ENCODE measurements at places on chromosomes 3 and 15.

- no peak for DNase-seq
These were observed 67.9 kb upstream of the KY start for GRCh38 chr3:134718726-134719125.

- no peak for DNase-seq
These were observed 31.0 kb downstream of the FGD5 start for GRCh38 chr3:14849638-14850230.

DNA sequence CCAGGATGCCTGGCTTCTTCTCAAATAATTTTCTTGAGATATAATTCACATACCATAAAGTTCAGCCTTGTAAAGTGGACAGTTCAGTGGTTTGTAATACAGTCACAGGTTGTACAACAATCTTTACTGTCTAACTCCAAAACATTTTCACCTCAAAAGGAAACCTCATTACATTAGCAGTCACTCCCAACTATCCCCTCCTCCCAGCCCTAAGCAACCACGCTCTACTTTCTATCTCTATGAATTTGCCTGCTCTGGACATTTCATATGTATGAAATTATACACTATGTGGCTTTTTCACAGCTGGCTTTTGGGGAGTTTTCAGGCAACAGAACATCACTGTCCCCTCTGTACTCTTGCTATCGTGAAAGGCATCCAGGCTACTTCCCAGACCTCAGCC is 17.5 kb downstream of the TGM5 start:
- DNase-seq: no peak

GRCh38 chr3:173371848-173372487 is 25.6 kb upstream of the NLGN1 start:
- DNase-seq: no peak

GRCh38 chr3:8266730-8267131 is 234.9 kb upstream of the LMCD1 start:
- no peak for DNase-seq

- no peak for DNase-seq
These were observed 1497.6 kb downstream of the OTOL1 start for GRCh38 chr3:162994165-162994564.

DNA sequence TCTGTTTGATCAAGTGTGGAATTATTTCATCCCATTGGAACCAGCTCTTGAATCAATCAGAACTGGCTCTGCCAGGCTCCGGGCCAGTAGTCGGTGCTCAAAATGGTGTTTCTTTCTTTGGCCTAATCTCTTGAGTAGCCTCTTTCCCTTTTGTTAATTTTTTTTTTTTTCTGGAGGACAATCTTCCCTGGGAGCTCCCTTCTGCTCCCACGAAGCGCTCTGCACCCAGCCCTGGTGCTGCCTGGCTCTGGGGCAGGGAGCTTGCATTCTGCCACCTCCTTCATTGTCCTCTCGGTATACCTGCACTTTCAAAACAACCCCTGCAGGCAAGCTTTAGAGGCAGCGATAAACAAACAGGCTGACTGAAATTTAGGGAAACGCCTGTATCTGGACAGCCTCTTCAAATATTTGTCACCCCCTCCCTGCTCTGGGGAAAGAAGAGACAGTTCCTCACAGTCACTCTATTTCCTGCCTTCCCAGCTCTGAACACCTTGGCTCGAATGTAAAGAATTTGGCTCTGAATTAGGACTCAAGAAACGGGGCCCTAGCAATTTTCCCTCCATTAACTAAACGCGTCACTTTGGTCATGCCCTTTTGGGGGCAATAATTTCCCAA is 1.1 kb upstream of the THSD4 start:
- no peak for DNase-seq

- no peak for DNase-seq
These were observed 108.9 kb upstream of the BNIP2 start for GRCh38 chr15:59797756-59798604.

DNA sequence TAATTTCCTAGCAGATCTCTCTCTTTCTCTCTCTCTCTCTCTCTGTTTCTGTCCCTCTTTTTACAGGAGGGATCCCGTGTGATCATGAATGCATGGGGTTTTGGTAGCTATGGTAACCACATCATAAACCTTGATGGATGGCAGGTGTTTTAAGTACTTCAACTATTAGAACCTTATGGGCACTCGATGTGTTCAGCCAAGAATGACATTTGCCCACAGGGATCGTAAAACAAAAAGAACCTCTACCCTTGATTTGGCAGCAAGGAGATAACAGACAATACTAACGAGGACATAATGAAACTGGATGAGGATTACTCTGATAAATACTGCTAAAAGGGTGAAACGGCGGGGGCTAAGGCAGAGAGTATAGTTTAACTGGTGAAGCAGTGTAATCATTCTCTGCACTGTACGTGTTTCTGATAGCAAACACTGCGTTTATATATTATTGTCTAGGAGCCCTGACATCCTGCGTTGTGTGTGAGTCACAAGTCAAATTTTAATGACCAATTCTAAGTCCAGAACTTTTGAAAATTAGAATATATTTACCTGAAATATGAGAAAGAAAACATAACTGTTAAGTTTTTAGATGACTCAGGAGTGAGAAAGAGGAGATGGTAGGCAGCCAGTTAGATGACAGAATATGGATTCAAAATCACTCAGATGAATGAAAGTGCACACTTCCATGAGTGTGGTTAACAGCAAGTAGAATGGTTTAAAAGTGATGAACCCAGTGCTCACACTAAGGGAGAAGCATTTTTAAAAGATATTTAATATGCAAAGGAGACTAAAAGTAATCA is 80.3 kb downstream of the OTOL1 start:
- no peak for DNase-seq

DNA sequence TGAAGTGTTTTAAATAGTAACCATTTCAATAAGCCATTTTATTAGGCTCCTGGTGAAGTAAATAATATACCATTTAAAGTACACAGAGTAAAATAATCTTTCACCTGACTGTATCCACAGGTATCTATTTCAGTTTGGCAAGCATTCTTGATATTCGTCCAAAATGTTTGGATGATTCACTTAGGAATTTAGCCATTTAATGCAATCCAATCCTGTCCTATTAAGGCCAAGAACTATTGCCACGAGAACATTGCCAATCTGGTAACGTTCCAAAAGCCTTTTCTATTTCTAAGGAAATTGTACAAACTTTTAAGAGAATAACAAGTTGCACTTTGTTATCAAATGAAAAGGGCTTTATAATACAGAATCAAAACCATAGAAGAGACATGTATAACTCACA is 209.8 kb upstream of the THRB start:
- no peak for DNase-seq

GRCh38 chr3:87288446-87288845 is 12.1 kb upstream of the POU1F1 start:
- no peak for DNase-seq

DNA sequence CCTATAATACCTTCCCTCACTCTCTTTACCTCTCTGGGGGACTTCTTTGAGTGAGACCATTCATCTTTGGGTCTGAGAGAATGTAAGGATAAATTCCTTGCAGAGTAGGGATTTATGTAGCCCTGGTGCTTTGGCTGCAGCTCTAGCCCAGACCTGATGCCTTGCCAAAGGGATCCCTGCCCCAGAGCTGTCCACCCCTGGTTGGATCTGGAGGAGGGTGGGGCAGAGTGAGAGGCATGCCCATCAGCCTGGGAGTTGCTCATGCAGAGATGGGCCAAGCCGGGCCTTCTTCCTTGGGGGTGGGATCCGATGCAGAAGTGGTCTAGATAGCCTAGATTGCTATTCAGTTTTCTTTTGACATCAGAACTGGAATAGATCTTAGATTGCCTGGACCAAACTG is 31.5 kb downstream of the RTP1 start:
- DNase-seq: no peak

DNA sequence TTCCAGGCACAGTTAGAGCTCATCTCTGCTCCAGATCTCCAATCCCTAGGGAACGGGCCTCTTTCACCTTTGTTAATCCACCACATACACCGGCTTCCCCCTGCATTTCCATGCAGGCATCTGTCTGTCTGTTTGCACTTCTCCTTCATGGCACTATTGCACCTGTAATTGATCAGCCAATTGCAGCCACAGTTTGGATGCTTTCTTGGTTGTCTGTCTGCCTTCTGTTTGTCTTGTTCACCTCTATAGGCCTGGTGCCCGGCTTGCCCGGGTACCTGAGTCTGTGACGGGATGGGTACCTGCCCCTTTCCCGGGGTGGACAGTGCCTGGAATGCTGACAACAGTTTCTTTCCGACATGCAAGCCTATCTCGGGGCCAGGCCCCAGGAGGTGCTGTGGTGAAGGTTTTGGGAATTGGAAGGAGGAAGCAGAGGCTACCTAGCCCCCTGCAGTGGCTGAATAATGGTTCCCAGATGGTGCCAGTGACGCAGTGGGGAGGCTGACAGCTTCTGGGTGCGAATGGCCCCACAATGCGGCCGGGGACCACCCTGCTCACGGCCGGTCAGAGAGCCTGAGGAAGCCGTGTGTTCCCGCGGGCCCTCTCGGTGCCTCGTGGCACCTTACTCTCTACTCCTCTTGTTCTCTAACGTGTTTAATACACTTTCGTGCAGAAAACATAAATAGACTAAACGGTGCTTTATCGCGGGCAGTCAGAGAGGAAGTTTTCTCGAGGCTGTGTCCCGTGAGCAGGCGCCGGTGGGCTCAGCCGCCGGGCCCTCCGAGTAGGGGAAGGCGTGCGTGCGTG is 31.3 kb upstream of the RAB6B start:
- no peak for DNase-seq

GRCh38 chr3:49785565-49786356 is 581 bp downstream of the IP6K1 start:
- DNase-seq: peak; percentile 45

DNA sequence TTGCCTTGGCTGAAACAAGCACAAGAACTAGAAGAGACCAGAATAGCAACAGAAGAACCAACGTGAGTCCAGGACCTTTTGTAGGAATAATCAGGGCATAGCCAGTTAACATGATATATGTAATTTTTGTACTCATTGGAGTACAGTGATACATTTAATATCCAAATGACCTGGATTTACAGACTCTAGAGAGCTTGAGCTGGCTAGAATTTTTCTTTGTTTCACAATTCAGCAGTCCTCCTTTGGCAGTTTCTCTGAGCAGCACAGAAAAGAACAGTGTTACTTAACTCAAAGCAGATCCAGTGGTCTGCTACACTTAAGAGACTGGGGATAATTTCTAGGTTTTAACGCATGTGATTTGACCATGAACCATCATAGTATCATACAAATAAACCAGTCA is 245.7 kb downstream of the ADAMTSL3 start:
- no peak for DNase-seq

DNA sequence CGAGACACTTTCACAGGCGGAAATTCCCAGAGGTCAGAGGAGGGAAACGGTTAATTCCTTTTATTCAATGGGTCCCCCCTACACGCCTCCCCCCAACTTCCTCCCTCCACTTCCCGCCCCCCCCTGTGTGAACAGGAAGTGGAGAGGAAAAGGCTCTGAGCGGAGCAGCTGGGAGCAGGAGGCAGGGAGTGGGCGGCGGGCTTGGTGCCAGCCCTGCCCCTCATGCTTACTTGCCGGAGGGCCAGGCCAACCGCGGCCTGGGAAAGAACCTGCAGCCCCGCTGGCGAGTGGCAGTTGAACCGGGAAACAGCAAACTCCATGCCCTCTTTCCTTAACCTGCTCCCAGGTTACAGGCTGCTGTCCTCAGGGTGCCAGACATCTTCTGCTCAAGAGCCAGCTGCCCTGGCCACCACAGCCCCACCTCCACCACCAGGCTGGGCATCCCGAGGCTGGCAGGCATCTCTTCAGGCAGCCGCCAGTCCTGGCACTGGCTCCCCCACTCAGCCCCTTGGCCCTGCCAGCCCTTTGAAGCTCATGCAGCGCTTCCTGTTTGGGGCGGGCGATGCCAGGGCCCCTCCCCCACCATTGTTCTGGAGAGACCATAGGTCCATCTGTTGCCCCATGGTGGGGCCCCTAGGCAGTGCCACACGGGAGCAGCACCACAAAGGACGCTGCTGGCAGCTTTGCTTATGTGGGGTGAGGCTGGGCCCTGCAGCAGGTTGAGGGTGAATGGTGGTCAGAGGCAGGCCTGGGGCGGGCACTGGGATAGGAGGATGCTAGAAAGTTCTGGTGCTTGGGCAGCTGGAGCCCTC is 12.9 kb downstream of the VPS18 start:
- DNase-seq: peak; percentile 73

DNA sequence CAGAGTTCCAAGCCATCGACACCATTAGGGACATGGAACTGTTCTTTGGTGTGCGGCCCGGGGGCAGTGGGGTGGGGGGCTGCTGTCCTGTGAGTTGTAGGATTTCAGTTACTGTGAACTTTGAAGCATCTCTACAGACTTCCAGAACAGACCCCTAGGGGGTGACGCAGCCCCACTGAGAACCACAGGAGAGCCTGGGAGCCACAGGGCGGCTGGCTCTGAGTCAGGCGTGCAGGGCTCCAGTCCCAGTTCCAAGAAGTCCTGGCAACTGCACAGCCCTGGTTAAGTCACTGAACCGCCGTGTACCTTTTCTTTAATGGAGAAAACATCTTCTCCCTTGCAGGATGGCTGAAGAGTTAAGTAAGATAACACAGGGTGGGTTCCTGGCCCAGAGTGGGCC is 23.5 kb upstream of the LRTM1 start:
- no peak for DNase-seq

DNA sequence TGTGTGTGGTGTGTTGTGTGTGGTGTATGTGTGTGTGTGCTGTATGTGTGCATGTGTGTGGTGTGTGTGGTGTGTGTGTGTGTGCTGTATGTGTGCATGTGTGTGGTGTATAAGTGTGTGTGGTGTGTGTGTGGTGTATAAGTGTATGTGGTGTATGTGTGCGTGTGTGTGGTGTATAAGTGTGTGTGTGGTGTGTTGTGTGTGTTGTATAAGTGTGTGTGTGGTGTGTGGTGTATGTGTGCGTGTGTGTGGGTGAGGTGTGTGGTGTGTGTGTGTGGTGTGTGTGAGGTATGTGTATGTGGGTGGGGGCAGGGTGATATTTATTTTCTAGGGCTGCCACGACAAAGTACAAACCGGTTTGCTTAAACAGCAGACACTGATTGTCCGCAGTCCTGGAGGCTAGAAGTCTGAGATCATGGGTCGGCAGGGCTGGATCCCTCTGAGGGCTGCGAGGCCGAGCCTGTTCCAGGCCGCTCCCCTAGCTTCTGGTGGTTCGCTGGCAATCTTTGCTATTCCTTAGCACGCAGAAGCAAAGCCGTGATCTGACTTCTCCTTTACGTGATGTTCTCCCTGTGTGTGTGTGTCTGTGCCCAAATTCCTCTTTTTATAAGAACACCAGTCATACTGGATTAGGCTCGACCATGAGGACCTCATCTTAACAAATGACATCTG is 160.2 kb downstream of the XXYLT1 start:
- no peak for DNase-seq

- DNase-seq: no peak
These were observed 22.4 kb upstream of the THUMPD3 start for GRCh38 chr3:9340472-9340902.

GRCh38 chr15:51758645-51759044 is 7.2 kb downstream of the TMOD2 start:
- DNase-seq: no peak

GRCh38 chr3:147807776-147808175 is 398.6 kb downstream of the ZIC1 start:
- DNase-seq: no peak

GRCh38 chr3:32994045-32994444 is 42.6 kb downstream of the CCR4 start:
- DNase-seq: no peak

GRCh38 chr3:171284308-171285075 is 175.7 kb downstream of the TNIK start:
- DNase-seq: no peak

- DNase-seq: no peak
These were observed 137.0 kb downstream of the GHSR start for GRCh38 chr3:172311217-172311616.
